ENCODE measurements at places on chromosomes 4 and X. TPM values are rescaled to one million over a fixed set of nuclear protein-coding genes. Genes with fewer than 3 reads are reported as not detected.

GRCh38 chr4:185825737-185826136 lies 13.7 kb upstream of the SORBS2 start:
- DNase-seq = no peak

- DNase-seq = no peak
These were observed 984.0 kb upstream of the TENM3 start for GRCh38 chr4:181259081-181259709.

Gene MAML3
- 30.6 TPM for total RNA-seq

GRCh38 chr4:27078934-27079455 lies 218.4 kb downstream of the STIM2 start:
- no peak for DNase-seq

DNA sequence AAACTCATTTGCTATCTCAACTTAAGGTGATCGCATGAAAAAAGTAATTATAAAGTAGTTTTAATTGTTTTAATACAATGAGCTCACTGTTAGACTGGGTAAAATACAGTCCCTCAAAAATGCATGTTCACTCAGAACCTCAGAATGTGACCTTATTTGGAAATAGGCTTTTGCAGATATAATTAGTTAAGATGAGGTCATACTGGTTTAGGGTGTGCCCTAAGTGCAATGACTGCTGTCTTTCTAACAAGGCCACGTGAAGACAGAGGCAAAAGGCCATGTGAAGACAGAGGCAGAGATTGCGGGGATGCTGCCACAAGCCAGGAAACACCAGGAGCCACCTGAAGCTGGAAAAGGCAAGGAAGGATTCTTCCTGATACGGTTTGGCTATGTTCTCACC lies 262.1 kb downstream of the NKX6-1 start:
- DNase-seq = no peak

- no peak for DNase-seq
These were observed 153.9 kb downstream of the KDR start for GRCh38 chr4:54971474-54971950.

DNA sequence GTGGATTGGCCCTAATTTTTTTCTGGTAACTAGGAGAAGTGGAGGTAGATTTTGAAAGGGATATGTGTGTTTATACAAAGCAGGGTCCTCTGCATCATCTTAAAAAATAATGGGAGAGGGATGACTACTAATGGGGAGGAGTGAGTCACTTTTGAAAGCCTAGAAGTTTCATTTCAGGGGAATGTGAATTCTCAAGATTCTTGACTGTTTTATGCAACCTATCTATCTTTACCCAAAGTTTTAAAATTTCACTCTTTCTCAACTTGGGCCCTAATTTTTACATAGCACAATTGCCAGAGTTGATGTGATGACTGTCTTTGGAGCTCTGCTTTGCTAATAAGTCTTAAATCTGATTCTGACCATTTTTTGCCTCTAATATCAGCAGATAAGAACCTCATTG lies 445.2 kb downstream of the GRXCR1 start:
- no peak for DNase-seq

Gene VCX3B
- not detected for total RNA-seq

GRCh38 chr4:41362621-41363383 lies 106.1 kb downstream of the UCHL1 start:
- DNase-seq = no peak

DNA sequence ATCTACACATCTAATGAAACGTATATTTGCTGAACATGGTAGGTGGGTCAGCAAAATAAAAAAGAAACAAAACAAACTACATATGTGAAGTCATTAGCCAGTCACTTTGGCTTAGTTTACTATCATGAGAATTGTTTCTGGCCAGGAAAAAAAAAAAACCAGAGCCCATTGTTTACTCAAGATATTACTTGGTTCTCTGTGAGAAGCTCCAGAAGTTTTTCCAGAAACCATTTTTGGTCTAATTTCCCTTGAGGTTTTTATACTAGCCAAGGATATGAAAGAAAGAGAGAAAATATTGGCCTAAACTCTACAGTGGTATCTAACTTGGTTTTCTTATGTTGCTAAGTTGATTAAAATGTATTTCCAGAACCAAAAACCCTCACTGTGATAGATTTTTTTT lies 259.1 kb downstream of the PDHA2 start:
- no peak for DNase-seq

GRCh38 chrX:9614016-9614415 lies 149.2 kb downstream of the TBL1X start:
- no peak for DNase-seq
